COR-L47 (cell line): ENCODE measurements at places on chromosomes 16 and 17.

- DNase-seq, result peak; percentile 43
Measured at GRCh38 chr16:68264128-68265077, at the start of gene SLC7A6. TSS of gene SLC7A6 (plus strand) at chr16:68264526. CDS start at chr16:68274727, 10,201 bp downstream.

DNA sequence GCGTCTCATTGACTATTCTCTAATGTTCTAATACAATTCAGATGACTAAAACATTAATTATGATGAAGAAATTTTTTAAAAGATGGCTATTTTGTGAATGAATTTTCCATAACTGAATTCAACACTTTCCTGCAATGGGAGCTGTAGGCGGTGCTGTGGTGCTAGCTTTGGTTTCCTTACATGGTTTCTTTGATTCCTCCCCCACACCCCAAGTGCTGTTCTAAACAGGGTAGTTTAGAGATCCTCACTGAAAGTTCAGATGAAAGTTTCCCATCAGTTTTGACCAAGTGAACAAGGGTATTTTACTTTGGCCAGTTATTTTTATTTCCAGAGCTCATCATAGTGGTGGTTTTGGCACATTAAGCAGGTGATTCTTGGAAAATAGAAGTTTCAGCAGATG lies 26.0 kb upstream of the MRC2 start:
- DNase-seq, result no peak

- DNase-seq, result peak; percentile 84
Measured at GRCh38 chr16:49281843-49282642, 405 bp upstream of the CBLN1 start.

DNA sequence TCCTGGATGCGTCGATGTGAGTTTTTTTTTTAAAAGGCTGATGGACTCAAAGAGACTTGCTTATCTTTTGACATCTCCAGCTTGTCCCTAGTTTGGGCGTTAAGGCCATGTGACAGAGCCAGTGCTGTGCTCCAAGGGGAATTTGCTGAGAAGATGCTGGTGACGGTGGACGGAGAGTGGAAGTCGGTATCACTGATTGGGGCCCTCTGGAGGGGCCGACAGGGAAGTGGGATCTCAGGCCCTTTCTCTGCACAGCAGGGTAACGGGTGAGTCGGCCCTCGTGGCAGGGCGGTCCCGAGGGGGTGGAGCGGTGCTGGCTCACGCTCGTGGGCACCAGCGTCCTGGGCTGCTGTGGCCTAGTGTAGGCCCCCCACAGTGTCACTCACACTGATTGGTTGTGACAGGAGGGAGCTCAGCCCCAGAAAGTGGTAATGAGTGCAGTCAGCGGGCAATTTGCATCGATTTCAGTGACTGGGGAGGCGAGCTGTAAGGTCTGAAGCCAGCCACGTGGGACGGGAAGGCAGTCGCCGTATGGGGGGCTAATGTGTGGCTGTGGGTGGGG lies 91.3 kb downstream of the TBC1D16 start:
- DNase-seq, result no peak

- DNase-seq, result no peak
Measured at GRCh38 chr17:65509032-65509431, 52.4 kb downstream of the AXIN2 start.

- DNase-seq, result no peak
Measured at GRCh38 chr16:27414788-27415431, 12.9 kb downstream of the IL21R start.
